ENCODE measurements at places on chromosomes 7 and 10.

DNA sequence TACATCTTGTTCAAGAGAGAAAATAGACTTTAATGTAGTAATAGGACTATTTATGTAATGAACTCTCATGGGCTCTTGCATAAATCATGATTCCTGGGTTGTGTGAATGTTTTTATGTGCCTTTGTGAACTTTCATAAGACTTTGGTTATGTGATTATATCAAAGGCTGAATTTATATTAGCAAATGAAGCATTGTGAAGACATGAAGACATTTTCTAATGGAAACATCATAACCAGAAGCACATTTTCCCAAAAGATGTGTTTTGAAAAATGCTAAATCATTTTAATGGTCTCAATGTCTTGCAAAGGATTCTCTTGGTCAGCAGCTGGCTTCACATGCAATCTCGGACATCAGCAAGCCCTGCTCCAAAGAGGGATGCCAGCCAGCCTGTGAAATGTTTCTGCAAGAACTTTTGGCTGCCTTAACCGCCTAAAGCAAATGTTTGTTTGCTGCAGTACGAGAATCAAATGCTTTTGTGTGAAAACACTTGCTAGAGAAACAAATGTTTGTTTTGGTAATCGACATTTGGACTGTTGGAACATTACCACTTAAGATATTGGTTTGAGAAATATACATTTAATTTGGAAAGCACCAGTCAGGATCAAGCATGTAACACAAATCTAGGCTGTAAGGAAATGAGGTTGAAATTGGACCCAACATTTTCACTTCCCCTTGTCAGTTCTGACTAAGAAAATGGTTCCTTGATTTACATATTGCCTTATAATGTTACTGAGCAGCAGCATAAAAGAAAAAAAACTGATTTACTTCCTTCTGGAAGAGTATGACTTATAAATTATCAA is 102.1 kb downstream of the RTKN2 start:
- DNase-seq = no peak

DNA sequence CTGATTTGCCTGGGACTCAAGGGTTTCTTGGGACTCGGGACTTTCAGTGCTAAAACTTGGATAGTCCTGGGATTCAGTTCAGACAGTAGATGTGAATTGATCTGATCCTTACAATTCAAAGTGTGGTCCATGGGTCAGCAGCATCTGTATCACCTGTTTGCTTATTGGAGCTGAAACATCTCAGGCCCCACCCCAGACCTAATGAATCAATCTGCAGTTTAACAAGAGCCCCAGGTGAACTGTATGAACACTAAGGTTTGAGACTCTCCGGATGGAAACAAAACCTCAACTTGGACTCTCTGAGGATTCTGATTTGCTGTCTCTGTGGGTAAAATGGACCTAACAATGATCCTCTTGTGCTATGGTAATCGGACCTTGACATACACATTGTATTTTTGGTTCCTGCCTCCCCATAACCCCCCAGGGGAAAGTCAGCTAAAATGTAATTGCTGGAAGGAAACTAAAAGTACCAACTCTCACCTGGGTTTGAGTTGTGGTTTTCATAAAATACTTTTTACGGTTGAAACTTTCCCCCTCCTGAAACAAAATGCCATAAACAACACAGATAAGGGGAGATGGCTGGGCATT is 11.7 kb downstream of the CYP26A1 start:
- no peak for DNase-seq

GRCh38 chr10:77351386-77351785 is 286.2 kb downstream of the KCNMA1 start:
- no peak for DNase-seq

- DNase-seq = no peak
These were observed 26.9 kb upstream of the ABCA13 start for GRCh38 chr7:48144291-48144768.

- DNase-seq = no peak
These were observed 7.7 kb downstream of the HDAC9 start for GRCh38 chr7:18503126-18503866.

GRCh38 chr10:58258977-58259692 is 8.6 kb downstream of the IPMK start:
- no peak for DNase-seq

- DNase-seq = no peak
These were observed 54.7 kb downstream of the ZNF727 start for GRCh38 chr7:64099656-64100531.

GRCh38 chr7:130393101-130393561 is 12.8 kb downstream of the CPA1 start:
- DNase-seq = no peak

DNA sequence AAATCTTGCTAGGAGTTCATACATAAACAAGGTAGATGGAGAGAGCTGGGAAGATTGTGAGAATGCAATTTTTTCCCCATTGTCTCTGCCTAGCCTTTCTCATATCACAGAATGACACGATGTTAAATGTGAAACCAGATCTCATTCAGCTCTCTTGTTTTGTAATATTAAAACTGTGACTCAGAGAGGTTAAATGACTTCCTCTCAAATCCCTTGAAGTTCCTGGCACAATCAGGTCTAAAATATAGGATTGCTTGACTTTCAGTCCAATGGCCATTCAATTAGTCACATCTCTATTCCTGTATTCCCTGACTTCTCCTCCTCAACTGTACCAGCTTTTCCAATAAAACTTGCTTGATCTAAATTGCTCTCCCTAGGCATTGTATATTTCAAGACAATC is 3.1 kb downstream of the ANKRD22 start:
- DNase-seq = peak; percentile 17

- DNase-seq = no peak
These were observed 60.4 kb upstream of the CDK1 start for GRCh38 chr10:60717852-60718251.

DNA sequence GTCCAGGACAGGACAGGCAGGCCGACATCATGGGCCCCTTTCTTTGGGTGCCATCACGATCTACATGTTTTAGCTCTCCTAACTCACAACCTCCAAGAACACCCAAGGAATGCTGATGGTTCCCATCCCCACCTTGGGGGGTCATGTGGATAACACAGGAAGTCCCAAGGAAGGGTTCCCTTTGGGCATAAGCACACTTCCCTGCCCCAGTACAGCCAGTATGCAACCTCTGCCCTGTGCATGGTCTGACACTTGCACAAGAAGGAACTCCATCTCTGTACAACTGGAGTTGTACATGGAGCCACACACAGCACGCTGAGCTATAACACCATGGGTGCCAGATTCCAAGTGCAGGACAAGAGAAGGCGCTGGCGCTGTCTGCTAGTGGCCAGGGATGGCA is 11.0 kb downstream of the MAT1A start:
- DNase-seq = no peak

GRCh38 chr7:64509583-64509982 is 53.3 kb downstream of the ZNF680 start:
- DNase-seq = no peak

- no peak for DNase-seq
These were observed 99.9 kb downstream of the PRKAG2 start for GRCh38 chr7:151776876-151777494.

GRCh38 chr7:77967429-77967828 is 168.9 kb downstream of the PHTF2 start:
- DNase-seq = no peak

DNA sequence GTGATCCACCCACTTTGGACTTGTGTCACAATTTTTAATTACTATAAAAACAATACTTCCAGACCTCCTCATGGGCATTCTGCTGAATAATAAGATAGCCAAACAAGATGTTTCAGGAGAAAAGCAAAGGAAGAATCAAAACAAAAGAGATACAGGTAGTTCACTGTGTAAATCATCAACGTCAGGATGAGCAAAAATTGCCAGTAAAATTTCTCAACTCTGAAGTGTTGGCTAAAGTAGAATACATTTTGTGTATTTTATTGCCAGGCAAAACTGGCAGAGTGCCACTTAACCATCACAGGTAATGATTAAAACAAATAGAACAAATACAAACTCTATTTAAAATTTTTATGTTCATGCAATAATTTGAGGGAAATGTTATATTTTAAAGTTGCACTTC is 24.8 kb downstream of the ABCB4 start:
- no peak for DNase-seq

DNA sequence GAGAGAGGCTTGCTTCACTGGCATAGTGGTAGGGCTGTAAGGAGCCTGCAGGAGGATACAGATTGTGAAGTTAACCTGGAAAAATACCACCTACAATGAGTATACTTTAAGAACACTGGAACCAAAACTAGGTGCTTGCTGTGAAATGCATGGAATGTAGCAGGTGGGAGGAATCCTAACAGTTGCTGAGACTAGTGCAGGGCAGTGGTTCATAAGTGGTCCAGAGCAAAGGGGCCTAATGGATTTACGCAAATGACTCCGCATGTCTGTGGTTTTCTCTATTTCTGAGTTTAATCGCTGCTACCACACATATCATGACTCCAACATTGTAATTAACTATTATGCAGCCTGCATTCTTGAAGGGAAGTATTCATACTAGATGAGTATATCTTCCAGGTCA is 218.4 kb downstream of the CHRM2 start:
- DNase-seq = no peak

DNA sequence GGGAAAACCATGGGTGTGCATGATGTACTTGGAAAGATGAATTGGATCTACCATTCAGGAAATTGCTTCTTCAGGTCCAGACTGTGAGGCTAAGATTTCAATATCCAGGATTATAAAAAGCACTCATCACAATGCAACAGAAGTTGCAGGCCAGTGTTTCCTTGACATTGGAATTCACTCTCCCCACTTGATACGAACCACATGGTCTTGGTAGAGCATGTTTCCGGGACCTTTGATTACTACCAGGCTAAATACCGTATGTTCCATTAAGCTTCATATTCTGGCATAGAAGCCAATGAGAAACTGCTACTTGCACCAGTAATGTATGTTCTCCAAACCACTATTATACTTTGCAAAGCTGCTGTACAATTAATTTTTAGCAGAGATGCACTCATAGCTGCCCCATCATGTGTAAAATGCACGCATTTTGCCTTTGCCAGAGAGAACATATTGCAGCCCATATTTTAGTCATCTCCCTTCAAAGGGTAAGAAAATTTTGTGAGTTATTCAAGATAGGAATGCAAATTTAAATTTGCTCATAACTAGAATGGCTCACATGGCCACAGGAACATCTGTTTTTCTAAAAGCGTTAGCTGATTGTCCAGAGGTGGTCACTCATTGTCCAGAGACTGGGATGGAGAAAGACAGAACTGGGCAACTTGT is 8.1 kb downstream of the FRMD4A start:
- DNase-seq = no peak

DNA sequence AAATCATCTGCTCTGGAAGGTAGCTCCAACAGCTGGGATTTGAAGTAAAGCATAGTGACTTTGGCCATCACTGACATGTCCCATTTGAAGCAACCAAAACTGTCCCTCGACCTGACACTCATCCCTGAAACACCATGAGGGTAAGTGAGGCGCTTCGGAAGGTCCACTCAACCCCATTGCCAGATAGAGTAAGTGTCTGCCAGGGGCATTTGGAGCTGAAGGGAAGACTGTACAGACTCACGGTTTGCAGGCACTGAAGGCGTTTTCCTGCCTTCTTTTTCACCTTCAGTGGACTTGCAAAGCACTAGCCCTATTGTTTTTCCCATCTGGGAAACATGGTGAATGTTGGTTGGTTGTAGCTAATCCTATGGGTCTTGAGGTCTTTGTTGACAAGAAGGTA is 57.6 kb downstream of the IKZF1 start:
- no peak for DNase-seq

GRCh38 chr10:69569396-69569934 is 3.8 kb downstream of the NEUROG3 start:
- DNase-seq = no peak

DNA sequence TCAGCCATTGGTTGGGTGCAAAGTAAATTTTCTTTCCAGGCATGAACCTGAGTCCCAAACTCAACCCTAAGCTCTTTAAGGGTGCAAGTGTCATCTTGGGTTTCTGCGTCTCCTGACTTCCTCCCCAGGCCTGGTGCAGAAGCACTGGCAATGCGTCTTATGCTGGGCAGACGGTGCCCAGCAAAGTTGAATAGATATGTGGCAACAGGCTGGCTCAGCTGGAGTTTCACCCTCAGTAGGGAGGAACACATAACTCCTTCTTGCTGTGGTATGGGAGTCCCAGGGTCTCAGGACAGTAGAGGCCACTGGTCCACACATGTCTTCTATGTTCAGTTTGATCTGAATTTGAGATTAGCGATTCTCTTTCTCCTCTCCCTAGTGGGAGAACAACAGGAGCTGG is 181.3 kb downstream of the RPS24 start:
- no peak for DNase-seq

DNA sequence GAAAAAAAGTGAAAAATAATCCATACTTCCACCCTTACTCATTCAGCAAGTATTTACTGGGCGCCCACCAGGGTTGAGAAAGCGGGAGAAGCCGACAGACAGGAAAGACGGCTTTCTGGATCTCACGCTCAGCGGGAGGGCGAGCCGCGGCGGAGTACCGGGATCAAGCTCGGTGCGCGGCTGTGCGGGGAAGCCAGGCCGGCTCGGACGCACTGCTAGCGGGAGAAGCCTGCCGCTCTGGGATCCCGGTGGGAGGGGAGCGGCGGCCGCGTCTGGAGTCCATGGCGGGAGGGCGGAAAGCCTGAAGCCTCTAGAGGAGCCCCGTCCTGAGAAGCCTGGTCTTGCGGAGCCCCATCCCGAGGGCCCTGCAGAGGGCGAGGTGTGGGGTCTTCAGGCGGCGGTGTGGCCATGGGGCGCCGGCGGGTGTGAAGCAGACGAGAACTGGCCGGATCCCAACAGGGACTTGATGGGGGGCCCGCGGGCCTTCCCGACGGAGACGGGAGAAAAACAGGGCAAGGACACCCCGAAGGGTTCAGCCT is 82.9 kb downstream of the VIPR2 start:
- DNase-seq = no peak

DNA sequence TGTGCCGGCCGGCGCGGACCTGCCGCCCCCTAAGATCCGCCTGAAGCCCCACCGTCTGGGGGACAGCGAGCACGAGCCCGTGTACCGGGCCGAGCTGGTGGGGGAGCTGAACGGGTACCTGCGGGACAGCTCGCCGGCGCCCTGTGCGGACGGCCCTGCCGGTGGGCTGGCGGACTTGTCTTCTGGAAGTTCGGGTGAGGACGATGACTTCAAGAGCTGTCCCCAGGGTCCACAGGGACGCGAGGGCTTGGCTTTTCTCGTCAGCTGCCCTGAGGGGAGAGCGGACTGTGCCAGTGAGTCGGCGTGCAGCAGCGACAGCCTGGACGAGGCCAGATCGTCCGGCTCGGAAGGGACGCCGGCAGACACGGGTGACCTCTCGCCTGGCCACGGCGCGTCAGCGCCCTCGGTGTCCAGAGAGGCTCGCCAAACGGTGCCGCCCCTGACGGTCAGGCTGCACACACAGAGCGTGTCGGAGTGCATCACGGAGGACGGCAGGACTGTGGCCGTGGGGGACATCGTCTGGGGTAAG is 8.5 kb downstream of the PWWP2B start:
- no peak for DNase-seq
